Effector memory CD8-positive, alpha-beta T cell (primary cell): ENCODE measurements at places on chromosomes 12 and 14.

DNA sequence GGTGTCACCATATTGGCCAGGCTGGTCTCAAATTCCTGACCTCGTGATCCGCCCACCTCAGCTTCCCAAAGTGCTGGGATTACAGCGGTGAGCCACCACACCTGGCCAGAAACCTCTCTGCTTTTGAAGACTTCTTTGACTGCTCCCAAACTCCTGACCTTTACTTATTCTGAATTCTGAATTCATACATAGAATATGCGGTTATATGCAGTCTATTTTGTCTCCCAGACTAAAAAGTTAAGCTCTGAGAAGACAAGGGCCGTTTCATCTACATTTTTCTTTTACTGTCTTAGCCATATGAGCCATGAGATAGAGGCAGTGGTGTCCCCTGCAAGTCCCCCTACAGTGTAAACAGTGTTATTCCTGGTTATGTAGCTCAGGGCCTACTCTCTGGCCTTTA lies 179.3 kb downstream of the NTF3 start:
- H3K36me3 ChIP-seq: no peaks in the 10 kb centered on the region
- no peaks in the 10 kb centered on the region for H3K4me1 ChIP-seq
- H3K4me3 ChIP-seq: no peak overlapping the region
- DNase-seq: no peak
- peaks cover 5% of the 10 kb centered on the region for H3K27me3 ChIP-seq
- H3K27ac ChIP-seq: no peak overlapping the region

DNA sequence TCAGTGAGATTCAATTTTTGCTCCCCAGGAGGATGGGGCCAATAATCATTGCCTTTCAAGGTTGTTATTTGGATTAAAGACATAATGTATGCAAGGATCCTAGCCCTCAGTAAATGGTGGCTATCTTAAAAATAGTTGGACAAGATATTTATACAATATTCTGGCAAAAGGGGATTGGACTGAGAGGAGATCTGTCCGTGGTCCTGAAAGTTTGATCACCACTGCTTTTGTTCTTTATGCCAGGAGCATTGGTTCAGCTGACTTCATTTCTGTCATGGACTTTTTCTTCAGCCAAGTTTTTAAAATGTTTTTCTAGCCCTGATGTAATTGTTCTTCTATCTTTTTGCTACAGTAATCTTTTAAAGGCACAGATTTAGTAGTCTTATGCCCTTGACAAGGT lies 70.2 kb upstream of the TCL1A start:
- no peak overlapping the region for H3K4me3 ChIP-seq
- peaks cover 51% of the 10 kb centered on the region for H3K27me3 ChIP-seq
- no peak for DNase-seq

GRCh38 chr12:120167529-120168095 lies 26.9 kb downstream of the GCN1 start:
- peaks cover 80% of the 10 kb centered on the region for H3K36me3 ChIP-seq
- H3K27ac ChIP-seq: no peak overlapping the region
- H3K27me3 ChIP-seq: no peaks in the 10 kb centered on the region
- no peaks in the 10 kb centered on the region for H3K4me1 ChIP-seq
- H3K4me3 ChIP-seq: no peak overlapping the region

GRCh38 chr12:66118240-66118891 lies 12.2 kb downstream of the LLPH start:
- no peak overlapping the region for H3K27ac ChIP-seq
- H3K36me3 ChIP-seq: peaks cover 27% of the 10 kb centered on the region
- H3K4me1 ChIP-seq: peaks cover 8% of the 10 kb centered on the region

GRCh38 chr14:58491593-58491992 lies 64.1 kb downstream of the KIAA0586 start:
- H3K4me1 ChIP-seq: no peaks in the 10 kb centered on the region
- no peak for DNase-seq
- no peaks in the 10 kb centered on the region for H3K27me3 ChIP-seq
- H3K4me3 ChIP-seq: no peak overlapping the region
- peaks cover 39% of the 10 kb centered on the region for H3K36me3 ChIP-seq
- H3K27ac ChIP-seq: no peak overlapping the region

DNA sequence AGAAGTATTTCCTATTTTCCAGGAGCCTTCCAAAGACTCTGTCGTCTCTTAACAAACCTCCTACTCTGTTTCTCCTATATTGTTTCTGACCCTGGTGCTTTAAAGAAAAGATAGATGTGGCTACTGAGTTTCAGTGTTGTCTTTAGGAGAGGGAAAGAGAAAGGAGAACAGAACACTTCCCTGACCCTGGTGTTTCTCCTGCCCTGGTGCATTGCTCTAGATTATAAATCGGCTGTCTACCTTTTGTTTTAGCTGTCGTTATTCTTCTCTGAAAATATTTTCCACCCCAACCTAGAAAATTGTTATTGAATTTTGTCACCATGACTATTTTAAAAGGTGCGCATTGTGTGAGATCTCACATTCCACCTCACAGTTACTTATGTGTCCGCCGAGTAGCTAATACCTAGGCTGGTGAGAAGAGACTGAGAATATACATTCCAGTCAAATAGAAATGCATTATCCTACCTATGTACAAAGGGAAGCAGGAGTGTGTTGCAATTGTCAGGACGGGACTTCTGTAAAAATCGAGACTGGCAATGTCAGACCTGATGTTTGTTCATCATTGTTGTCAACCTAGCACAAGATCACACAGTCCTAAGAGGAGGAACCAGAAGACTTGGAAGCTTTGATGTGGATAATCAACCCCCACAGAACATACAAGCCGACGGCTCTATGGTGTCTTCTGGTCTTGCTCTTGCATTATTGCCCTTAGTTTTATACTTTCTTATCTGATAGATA lies 108.7 kb upstream of the SLC38A4 start:
- no peak overlapping the region for H3K4me3 ChIP-seq
- no peaks in the 10 kb centered on the region for H3K4me1 ChIP-seq
- DNase-seq: no peak
- H3K27ac ChIP-seq: no peak overlapping the region

GRCh38 chr12:8699714-8700113 lies 1.9 kb downstream of the RIMKLB start:
- peak overlapping the region; percentile 58 for H3K4me3 ChIP-seq
- peaks cover 4% of the 10 kb centered on the region for H3K36me3 ChIP-seq
- H3K27me3 ChIP-seq: no peaks in the 10 kb centered on the region

GRCh38 chr12:69966839-69967238 lies 141.8 kb downstream of the MYRFL start:
- no peaks in the 10 kb centered on the region for H3K4me1 ChIP-seq
- H3K36me3 ChIP-seq: no peaks in the 10 kb centered on the region
- DNase-seq: no peak
- H3K27ac ChIP-seq: no peak overlapping the region

DNA sequence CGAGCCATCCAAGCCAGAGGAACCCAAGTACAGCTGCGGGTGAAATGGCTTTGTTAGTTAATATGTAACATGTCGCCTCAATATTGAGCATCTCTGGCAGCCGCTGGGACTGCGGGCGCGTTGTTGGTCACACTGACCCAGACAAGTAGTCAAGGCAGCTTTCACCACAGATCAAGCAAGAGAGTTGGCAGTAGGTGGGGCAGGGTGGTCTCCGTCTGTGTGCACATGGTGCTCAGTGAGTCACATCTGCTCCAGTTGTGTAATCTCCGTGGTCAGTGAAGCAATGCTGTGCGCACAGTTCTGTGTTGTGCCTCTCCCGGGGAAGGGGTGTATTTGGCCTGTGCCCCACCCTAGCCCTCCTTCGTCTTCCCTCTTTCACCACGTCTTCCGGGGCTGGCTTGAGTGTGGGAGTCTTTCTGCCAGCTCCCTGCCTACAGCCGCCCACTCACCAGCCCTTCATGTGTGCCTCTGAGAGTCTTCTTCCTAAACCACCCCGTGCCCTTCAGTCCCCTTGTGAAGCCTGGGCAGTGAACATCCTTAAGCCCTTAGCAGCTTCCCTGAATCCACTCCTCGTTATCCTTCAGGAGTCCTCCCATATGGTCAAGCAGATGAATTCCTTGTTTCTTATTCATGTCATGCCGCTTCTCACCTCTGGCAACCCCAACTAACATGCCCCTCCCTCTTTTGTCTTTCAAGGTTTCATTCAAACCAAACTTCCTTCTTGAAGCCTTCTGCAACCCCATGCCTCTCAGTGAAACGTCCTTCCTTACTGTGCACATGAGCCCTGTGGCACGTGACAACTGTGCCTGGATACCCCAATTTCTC lies 242.1 kb downstream of the CACNA1C start:
- no peak for DNase-seq
- H3K4me1 ChIP-seq: no peaks in the 10 kb centered on the region
- H3K4me3 ChIP-seq: no peak overlapping the region
- H3K27me3 ChIP-seq: peaks cover 77% of the 10 kb centered on the region

DNA sequence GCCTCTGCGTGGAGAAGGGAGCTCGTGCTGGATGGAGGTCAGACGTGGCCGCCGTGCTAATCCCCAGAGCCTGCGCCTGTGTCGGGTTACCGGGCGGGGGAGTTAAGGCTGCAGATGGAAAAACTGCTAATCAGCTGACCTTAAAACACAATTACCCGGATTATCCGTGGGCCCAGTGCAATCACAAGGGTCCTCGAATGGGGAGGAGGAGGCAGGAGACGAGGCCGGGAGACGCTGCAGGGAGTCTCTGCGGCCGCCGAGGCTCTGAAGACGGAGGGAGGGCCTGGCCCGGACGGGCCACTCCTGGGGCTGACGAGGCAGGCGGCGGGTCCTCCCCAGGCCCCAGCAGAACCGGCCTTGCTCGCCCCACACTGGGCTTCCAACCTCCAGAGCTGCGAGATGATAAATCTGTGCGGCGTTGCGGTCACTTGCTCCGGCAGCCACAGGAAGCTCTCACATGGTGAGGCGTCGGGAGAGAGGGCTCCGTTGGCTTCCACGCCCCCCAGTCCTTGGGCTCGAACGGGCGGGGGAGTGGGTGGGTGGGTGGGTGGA lies 32.9 kb upstream of the FBRSL1 start:
- H3K4me1 ChIP-seq: peaks cover 13% of the 10 kb centered on the region
- no peak for DNase-seq
- H3K27ac ChIP-seq: no peak overlapping the region
- no peak overlapping the region for H3K4me3 ChIP-seq
- no peaks in the 10 kb centered on the region for H3K36me3 ChIP-seq
- H3K27me3 ChIP-seq: peaks cover 27% of the 10 kb centered on the region

DNA sequence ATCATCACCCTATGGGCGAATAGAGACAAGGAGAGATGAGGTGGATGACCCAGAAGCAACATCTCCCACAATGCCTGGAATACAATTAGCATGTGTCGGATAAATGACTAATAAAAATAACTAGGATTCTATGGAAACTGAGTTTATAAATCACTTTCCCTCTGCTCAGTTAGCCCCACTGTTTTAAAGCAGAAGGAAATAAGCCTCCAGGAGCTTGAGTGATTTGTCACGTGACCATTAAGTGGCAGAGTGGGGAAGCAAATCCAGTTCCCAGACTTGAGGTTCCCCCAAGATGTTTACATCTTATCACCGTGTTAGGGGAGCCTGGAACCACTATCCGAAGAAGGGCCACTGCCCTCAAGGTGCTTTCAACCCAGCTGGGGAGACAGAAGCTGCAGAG lies 136.5 kb upstream of the CCND2 start:
- no peak for DNase-seq
- peaks cover 6% of the 10 kb centered on the region for H3K4me1 ChIP-seq
- H3K27me3 ChIP-seq: no peaks in the 10 kb centered on the region

- H3K4me1 ChIP-seq: no peaks in the 10 kb centered on the region
- DNase-seq: no peak
- H3K27ac ChIP-seq: no peak overlapping the region
- no peaks in the 10 kb centered on the region for H3K36me3 ChIP-seq
- no peak overlapping the region for H3K4me3 ChIP-seq
Measured at GRCh38 chr12:112577473-112578329, 159.0 kb downstream of the PTPN11 start.

DNA sequence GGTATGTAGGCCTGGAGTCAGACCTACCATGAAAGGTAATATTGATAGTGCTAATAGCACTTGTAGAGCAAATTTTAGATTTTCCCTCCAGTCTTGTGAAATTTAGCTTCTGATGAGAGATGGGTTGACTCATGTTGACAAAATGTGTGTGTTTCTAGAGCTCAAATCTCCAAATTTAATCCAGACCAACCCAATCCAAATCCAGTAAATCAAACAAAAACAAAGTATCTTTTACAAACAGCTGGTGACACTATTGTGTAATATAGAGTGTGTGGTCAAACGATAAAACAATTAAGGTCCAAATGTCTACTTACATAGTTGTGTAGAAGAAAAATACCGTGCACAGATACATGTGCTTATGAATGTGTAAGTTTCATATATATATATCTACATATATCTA lies 63.4 kb upstream of the KITLG start:
- H3K27ac ChIP-seq: no peak overlapping the region
- no peaks in the 10 kb centered on the region for H3K27me3 ChIP-seq
- no peaks in the 10 kb centered on the region for H3K4me1 ChIP-seq
- no peaks in the 10 kb centered on the region for H3K36me3 ChIP-seq
- DNase-seq: no peak

DNA sequence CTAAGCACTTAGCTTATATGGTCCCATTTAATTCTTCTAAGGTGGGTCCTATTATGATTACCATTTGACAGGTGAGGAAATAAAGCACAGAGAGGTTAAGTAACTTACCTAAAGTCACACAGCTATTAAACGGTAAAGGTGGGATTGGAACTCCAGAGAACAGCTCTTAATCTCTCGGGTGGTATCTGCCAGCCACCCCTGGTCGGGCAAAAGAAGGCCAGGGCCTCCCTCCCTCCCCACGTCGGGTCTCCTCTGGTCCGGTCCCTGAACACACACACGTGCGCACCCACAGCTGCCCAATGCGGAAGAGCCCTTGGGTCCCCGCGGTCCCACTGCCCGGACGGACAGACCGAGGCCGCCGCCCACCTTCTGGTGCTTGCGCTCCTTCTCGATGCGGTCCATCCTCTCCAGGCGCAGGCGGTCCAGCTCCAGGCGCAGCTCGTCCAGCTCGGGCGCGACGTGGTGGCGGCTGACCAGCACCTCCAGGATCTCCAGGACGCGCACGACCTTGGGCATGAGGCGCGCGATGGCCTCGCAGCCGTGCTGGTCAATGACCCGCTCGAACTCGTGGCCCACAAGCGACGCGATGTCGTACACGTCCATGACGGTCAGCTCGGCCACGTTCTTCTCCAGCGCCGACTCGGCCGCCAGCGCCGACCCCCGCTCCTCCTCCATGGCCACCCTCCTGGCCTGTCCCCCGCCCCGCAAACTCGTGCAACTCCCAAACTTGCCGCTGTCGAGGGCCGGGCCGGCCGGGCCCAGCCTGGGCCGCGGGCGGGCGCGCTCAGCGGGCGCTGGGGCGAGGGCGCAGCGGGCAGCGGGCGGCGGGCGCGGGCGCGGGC lies 490 bp downstream of the RILPL1 start:
- H3K27ac ChIP-seq: peak overlapping the region; percentile 30
- peak overlapping the region; percentile 73 for H3K4me3 ChIP-seq
- H3K4me1 ChIP-seq: peaks cover 14% of the 10 kb centered on the region
- H3K36me3 ChIP-seq: no peaks in the 10 kb centered on the region
- H3K27me3 ChIP-seq: no peaks in the 10 kb centered on the region
- no peak for DNase-seq

GRCh38 chr14:72075649-72076334 lies 143.6 kb downstream of the RGS6 start:
- no peaks in the 10 kb centered on the region for H3K4me1 ChIP-seq
- H3K36me3 ChIP-seq: no peaks in the 10 kb centered on the region
- H3K27ac ChIP-seq: no peak overlapping the region
- H3K27me3 ChIP-seq: peaks cover 13% of the 10 kb centered on the region
- no peak for DNase-seq
- no peak overlapping the region for H3K4me3 ChIP-seq

GRCh38 chr12:82415402-82415801 lies 57.1 kb downstream of the METTL25 start:
- H3K4me1 ChIP-seq: no peaks in the 10 kb centered on the region
- no peak for DNase-seq
- H3K36me3 ChIP-seq: no peaks in the 10 kb centered on the region
- no peak overlapping the region for H3K4me3 ChIP-seq
- no peaks in the 10 kb centered on the region for H3K27me3 ChIP-seq

- peak; percentile 66 for DNase-seq
- peaks cover 14% of the 10 kb centered on the region for H3K4me1 ChIP-seq
- peak within 1 kb of the TSS; percentile 84 for H3K27ac ChIP-seq
- peak within 1 kb of the TSS; percentile 90 for H3K4me3 ChIP-seq
Measured at GRCh38 chr12:8697476-8698131, at the start of gene RIMKLB. TSS of gene RIMKLB (plus strand) at chr12:8697991. CDS start at chr12:8713867, 15,876 bp downstream.
